Activated T-cell treated with anti-CD3 and anti-CD28 coated beads for 48 hours (primary cell): ENCODE measurements at places on chromosomes 3 and 15.

- DNase-seq = no peak
Observed at GRCh38 chr3:165797551-165797950, 39.7 kb downstream of the BCHE start.

GRCh38 chr15:93057618-93058017, 31.4 kb downstream of the RGMA start:
- no peak for DNase-seq

- DNase-seq = no peak
Observed at GRCh38 chr3:167901138-167901537, 165.6 kb downstream of the SERPINI1 start.

- DNase-seq = no peak
Observed at GRCh38 chr15:77040673-77041072, 30.2 kb downstream of the TSPAN3 start.
